SW 1271 (cell line): ENCODE measurements at places on chromosomes 1 and 21.

- DNase-seq: no peak
These were observed 64.1 kb upstream of the TMPRSS2 start for GRCh38 chr21:41571938-41572510.

DNA sequence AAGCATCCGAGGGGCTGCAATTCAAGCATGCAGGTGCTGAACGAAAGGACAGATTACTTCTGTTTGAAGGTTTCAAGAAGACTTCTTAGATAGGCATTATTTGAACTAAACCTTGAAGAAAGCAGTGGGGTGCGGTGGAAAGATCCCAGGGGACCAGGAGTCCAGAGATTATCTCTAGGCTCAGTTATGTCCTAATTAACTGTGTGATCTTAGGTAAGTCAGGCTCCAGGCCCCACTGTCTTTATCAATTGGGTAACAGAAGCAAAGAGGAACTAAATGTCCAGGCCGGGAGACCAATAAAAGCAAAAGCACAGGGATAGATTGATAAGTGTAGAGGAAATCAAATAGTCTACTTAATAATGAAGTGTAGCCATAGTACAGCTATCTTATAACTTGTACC is 72.9 kb upstream of the CDC42BPA start:
- no peak for DNase-seq

- DNase-seq: no peak
These were observed 12.8 kb downstream of the ZNF687 start for GRCh38 chr1:151294742-151295462.

GRCh38 chr21:44298301-44298700 is 1.6 kb upstream of the PFKL start:
- DNase-seq: no peak

DNA sequence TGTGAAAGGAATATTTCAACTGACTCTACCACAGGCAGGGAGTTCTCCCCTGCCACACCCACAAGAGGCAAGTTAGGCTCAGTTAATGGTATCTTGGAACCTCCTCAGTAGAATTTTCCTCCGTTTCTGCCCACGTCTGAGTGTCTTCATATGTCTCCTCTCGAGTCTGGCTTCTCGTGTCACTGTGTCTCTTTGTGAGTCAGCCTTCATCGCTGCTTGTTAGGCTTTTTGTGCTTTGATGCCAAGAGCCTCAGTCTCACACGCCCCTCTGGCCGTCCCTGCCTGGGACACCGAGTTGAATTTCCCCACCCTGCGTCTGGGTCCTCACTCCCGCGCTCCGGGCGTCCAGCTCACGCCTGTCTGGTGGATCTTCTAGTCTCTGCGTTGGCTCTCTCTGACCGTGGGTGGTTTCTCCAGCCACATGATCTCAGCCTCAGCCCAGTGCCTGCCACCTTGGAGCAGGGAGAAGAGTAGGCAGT is 125.7 kb upstream of the GADD45A start:
- DNase-seq: no peak

DNA sequence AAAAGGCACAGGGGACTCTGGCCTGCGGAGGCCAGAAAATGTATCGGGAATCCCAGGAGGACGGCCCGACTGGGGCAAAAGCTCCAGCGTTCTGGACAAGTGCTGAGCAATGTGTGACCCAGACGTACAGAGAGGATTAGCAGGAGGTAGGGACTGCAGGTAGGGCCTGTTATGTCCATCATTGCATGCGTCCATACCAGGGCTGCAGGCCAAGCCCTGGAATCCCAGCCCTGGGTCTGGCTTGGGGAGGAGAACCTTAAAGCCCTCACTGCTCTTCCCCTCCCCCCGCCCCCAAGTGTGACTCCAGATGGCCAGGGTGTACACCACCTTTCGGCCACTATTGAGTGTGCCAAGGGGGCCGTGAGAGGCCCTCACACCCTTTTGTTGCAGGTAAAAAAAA is 2.0 kb downstream of the RNF207 start:
- DNase-seq: no peak

DNA sequence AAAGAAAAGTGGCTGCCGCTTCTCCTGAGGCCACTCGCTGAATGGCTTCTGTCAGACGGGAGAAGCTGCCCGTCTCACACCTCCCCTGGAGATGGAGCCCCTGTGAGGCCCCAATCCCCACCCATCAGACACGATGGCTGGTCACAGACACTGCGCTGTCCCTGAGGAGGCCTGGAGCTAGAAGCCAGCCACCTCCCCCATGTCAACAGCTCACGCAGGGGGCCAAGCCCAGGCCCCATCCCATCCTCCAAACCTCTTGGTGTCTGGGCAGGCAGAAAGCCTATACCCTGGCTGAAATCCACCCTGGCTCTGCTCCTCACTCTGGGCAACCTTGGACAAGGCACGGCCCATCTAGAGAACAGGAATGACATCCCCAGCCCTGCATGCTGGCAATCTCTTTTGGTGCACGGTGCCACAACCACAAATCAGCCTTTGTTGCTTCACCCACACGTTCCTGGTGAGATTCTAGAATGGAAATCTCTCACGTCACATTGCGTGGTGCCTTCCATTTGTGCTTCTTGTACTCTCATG is 273.9 kb upstream of the VAMP3 start:
- DNase-seq: no peak

DNA sequence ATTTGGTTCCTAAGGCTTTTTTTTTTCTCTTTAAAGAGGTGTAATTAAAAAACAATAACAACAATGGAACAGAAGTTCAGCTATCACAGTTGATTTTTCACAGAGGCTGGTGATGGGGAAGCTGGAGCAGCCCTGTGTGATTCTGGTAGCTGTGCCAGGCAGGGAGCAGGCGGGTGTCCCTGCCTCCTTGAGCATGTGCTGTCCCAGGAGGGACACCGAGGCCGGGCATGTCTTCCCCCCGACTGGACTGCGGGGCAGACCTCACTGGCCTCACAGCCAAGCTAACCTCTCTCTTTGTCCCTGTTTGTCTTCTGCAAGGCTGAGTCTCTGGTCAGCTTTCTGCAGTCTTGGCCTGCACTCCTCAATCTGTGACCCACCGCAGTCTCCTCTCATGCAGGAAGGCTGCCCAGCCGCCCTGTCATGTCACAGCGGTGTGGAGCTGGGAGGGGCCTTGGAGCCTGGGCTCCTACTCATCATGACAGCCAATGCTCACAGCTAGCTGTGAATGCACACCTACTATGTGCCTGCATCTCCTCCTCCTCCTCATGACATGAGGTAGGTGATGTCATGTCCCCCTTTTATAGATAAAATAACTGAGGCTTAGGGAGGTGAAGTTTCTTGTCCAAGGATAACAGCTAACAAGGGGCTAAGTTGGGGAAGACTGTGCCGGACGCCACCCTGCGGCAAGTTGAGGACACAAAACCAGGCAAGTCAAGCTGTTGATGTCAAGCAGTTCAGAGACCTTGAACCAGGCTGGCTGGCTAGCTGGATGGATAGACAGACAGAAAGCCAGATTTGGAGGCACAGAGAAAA is 10.3 kb upstream of the ACTL8 start:
- DNase-seq: no peak

DNA sequence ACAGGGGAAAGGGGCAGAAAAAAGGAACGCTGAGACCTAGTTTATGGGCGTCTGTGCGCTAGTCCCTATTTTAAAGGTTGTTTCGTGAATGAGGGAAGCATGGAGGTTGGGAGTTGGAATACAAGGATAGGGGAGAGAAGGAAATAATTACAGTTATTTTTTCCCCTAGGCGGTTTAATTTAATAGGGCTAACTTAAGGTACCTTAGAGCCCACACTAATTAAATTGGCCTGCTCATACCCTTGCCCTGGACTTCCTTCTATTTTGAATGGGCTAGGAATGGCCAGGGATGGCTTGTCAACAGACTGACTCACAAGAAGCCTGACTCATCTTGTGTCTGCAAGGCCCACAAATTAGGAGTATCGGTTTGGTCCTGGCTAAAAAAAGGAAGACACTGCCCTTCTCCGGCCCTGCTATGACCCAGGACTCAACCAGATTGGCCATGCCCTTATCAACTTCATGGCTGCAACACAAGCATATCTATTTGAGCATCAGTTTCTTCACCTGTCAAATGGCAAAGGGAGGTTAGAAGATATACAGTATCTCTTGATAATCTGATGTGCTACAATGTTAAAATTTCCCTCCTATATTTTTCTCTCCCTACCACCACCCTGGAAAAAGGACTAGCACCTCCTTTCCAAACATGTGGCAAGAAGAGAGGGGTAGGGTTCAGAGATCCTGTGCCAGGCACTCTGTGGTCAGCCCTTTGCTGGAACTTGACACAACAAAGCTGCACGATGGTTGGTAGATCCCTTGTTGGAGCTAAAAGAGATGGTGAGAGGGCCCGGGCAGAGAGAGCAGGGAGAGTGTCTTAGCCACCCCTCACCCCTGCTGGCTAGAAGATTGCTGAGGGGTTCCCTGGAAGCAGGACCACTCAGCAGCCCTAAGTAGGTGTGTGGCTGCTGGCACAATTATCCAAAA is 2.2 kb upstream of the SSBP3 start:
- no peak for DNase-seq

GRCh38 chr1:150925080-150925479 is 1.1 kb upstream of the SETDB1 start:
- peak; percentile 7 for DNase-seq

DNA sequence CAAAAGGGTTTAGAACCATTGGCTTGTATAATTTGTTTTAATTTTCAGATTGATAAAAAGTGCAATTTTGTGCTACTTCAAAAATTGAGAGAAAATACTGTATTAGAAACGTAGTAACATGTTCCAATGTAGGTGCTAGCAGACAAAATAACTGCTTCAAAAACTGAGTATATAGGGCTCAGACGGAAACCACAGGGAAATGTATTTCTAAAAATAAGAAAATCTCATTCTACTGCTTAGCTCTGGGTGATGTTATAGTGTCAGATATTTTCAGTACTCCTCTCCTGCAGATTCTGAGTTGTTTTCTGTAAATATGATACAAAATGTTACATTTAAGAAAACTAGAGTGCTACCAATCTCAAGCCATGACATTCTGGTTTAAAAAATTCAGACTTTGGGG is 55.4 kb downstream of the KCNK2 start:
- DNase-seq: no peak

DNA sequence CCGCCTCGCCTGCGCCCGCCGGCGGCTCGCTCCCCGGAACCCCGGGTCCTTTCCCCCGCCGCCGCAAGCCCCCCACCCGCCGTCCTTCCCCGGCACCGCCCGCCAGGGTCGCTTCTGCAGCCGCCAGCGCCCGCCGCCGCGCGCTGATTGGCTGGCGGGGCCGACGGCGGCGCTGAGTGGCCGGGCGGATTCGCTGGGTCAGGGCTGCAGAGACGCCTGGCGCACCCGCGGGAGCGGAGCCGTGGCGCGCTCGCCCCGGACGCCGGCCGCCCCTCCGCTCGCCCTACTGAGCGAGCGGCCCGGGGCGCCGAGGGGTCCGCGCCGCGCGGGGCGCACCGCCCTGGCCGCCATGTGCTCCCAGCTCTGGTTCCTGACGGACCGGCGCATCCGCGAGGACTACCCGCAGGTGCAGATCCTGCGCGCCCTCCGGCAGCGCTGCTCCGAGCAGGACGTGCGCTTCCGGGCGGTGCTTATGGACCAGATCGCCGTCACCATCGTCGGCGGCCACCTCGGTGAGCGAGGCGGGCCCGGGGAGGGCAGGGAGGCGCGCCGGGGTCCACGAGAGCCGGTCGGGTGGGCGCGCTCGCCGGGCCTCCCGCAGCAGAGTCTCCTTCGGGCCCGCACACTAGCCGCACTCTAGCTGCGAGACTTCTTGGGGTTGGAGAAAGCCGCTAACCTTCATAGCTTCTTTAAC is at the start of gene RIMKLA:
Gene RIMKLA (plus strand): TSS at position 207 of the 694 bp plus-strand sequence. CDS start 143 bp downstream, at position 350.
- DNase-seq: peak; percentile 24

GRCh38 chr21:34072145-34073031 is 990 bp upstream of the MRPS6 start:
- no peak for DNase-seq

- no peak for DNase-seq
These were observed 119.4 kb upstream of the F3 start for GRCh38 chr1:94660994-94661393.
